Cortex of kidney (tissue), 1 donor: ENCODE measurements at places on chromosomes 13 and 19.

GRCh38 chr13:37306778-37307544 is 201.5 kb upstream of the CSNK1A1L start:
- no peak for DNase-seq

GRCh38 chr13:37685206-37685605 is 86.6 kb upstream of the POSTN start:
- DNase-seq, result no peak

DNA sequence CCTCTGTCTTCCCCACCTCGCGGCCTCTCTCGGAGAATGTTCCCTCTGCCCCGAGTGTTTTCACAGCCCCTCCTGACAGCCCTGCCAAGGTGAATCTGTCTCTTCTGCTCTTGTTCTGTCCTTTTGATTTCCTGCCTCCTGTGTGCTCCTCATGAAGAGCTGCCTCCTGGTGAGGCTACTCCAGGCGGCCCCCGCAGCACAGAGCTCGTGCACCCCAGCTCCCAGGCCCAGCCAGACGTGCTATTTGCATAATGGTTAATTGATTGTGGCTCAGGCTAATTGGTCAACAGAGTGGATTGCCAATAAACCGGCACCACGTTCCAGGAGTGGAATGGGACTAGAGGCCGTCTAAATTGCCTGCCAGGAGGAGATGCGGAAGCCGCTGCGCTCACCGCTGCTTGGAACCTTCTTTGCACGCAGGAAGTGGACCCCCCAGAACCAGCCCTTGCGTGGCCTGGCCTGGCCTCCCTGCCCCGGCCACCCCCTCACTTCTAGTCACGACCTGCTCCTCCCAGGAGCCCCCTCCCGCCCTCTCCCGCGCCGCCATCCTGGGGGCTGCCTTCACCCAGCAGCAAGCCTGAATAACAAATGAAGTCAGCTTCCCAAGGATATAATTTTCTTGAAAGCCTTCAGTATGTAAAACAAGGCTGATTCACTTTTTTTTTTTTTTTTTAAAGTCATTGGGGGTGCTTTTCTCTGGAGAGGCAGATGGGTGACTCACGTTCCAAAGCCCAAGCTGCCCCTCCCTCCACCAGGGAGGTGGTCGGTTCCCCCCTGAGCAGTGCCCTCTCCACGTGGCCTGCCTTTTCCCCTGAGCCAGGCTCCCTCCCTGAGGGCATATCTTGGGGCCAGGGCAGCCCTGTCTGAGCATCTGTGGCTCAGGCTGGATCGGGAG is 144.0 kb downstream of the KDM4B start:
- no peak for DNase-seq

- DNase-seq, result no peak
Observed at GRCh38 chr13:65889368-65889767, 1340.8 kb downstream of the PCDH9 start.

DNA sequence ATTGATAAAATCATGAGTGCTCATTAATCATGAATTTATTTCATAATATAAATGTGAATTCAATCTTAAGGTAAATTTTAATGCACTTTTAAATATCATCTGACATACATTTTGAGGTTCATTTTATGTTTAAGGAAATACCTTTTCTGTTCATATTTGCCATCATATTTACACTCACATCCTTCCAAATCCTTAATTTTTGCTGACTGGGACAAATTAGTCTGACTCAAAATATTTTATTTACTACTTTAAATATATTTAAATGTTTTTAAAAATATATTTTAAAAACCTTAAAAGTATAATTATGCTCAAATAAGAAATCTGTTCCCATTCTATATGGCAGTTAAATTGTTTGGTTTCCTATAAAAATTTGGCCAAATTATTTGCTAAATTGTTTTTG is 438.1 kb downstream of the GPC5 start:
- DNase-seq, result no peak

DNA sequence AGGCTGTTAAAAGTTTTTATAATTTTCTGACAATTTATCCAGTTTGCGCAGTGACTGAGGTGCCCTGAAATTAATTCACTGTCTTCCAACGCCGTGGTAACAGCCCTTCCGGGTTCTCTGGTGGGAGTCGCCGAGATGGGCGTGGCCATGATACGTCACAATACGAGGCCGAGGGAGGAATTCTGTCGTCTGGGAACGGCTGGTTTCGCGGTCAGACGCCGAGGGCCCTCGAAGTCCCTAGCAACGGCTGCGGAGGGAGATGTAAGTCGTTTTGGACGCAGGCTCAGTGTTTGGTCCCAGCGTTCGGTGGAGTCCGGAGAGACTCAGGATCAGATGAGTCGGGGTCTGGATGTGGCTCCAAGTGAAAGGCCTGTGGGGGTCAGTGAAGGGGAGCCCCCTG is 21.7 kb downstream of the ZNF613 start:
- no peak for DNase-seq

GRCh38 chr19:31330761-31331160 is 18.5 kb downstream of the TSHZ3 start:
- DNase-seq, result no peak
